Peyer's patch (tissue), 4 donors: ENCODE measurements at places on chromosomes 7 and 10. TPM values are rescaled to one million over a fixed set of nuclear protein-coding genes. Genes with fewer than 3 reads are reported as not detected.
A peak's percentile ranks its signal among the peaks of the same experiment; 100 is the strongest.

- DNase-seq = no peak
Observed at GRCh38 chr7:22234227-22234626, 122.7 kb downstream of the RAPGEF5 start.

GRCh38 chr7:70630440-70630817, 501.5 kb upstream of the GALNT17 start:
- DNase-seq = no peak

Gene SPAG6
- not detected for total RNA-seq

- peak; percentile 90 for DNase-seq
Observed at GRCh38 chr7:2641406-2642393, 9.9 kb downstream of the TTYH3 start.

DNA sequence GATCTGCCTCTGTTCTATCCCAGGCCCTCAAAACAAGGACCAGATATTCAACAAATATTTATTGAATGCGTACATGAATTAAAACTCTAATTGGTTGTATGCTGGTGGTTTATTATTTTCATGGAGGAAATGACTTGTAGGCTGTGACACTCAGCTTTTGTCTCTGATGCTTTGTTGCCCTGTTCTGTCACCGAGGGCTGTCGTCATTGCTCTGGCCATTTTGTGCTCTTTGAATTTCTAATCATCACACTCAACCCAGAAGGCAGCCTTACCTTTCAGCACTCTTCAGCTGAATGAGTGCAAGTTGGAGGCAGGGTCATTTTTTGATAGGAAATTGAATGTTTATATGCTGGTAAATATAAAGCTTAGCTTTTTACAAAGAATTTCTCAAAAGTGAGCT, 14.5 kb downstream of the SRGN start:
- DNase-seq = no peak

Gene TCAF2
- total RNA-seq = 19.8 TPM

- peak; percentile 57 for DNase-seq
Observed at GRCh38 chr10:46526682-46527038, 29.8 kb downstream of the GPRIN2 start.

GRCh38 chr7:8783229-8783628, 349.8 kb downstream of the NXPH1 start:
- DNase-seq = no peak
